ENCODE measurements at places on chromosomes 12 and 14.
A peak's percentile ranks its signal among the peaks of the same experiment; 100 is the strongest.

DNA sequence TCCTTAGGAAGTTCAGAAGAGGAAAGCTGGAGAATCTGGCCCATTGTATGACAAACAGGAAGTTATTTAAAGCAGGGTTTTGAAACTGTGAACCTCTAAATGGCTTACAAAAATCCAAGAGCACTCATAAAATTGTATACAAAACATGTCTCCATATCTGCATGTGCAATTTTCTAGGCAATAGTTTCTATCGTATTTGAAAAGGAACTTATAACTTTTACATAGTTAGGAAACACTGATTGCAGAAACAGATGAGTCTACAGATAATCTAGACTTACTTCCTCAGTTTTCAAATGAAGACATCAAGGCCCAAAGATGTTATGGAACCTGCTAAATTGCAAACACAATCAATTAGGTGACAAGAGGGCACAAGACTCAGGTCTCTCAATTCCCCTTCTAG is 53.3 kb upstream of the ETV6 start:
- no peak for DNase-seq

- DNase-seq, result peak; percentile 80
Measured at GRCh38 chr12:109775172-109775881, 57.9 kb downstream of the TRPV4 start.

DNA sequence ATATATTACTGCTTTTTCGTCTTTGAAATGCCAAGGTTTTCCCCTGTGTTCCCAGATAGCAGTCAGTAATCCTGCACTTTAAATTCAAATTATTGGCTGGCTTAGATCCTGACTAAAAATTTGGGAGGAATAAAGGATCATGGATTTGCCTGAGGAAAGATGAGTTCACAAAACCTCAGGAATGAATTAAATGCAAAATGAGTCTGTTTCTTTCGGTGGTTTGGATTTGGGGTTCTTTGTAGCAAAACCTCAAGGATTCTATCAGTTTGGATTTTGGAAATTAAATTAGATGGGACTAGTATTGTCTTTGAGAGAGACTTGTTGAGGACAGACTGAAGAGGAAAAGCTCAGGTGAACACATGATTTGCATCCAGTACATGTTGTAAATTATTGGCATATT is 36.1 kb downstream of the PPFIBP1 start:
- no peak for DNase-seq

GRCh38 chr12:57736741-57737466 is 1.6 kb downstream of the AGAP2 start:
- no peak for DNase-seq

All from adrenal gland (tissue), 19 donors.